ENCODE measurements at places on chromosomes 7 and 10. TPM values are rescaled to one million over a fixed set of nuclear protein-coding genes. Genes with fewer than 3 reads are reported as not detected.

Gene VWA2
- 2.9 TPM for total RNA-seq

Gene STAG3
- not detected for total RNA-seq

Gene DNAJC2
- 12.0 TPM for total RNA-seq

Gene SRGN
- 117 TPM for total RNA-seq

Gene BICC1
- total RNA-seq, result 15.2 TPM

DNA sequence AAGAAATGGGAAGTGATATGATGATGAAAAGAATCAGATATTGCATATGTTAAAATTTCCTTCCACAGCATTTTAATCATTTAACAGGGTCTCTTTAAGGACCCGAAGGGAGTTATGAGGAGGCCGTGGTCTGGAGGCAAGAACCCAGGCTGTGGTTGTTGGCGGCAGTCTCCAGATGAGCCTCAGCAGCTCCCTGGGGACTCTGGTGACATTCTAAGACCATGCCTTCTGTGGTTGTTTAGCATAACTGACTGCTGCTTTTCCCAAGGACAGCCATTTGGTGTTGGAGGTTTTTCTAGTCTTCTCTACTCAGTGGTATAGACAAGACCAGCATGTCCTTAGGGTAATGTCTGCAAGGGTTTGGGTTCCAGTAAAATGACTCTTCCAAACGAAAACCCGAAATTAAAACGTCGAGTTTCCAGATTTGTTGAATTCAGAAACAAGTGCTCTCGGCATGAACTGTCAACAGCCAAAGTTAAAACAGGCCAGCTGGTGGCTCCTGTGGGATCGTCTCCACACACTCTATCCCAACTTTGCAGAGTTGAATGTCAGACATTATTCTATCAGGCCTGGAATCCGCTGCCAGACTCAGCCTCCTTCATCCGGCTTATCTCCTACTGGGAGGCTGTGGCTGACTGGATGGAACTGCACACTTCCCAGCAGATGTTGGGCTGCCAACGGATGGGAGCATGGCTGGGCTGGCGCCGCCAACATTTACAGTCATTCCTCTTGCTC is 183.1 kb downstream of the TAX1BP1 start:
- no peak for DNase-seq

GRCh38 chr7:929311-929711 is 25.2 kb downstream of the ADAP1 start:
- DNase-seq, result no peak

- DNase-seq, result no peak
These were observed 317.8 kb downstream of the SH2D4B start for GRCh38 chr10:80855348-80855971.

- no peak for DNase-seq
These were observed 2.0 kb downstream of the LCOR start for GRCh38 chr10:96834120-96834519.

- no peak for DNase-seq
These were observed 74.0 kb upstream of the CUX1 start for GRCh38 chr7:101743241-101743994.

- no peak for DNase-seq
These were observed 167.2 kb upstream of the HGF start for GRCh38 chr7:81937091-81937490.

GRCh38 chr10:102599565-102600327 is 44.5 kb upstream of the TRIM8 start:
- no peak for DNase-seq
